Hematopoietic multipotent progenitor cell treated with erythropoietin and hydrocortisone succinate and interleukin-3 and kit ligand, for 15 days (in vitro differentiated cells): ENCODE measurements at places on chromosomes 12 and 14.

GRCh38 chr12:8968761-8969160, 19.3 kb upstream of the M6PR start:
- no peak for DNase-seq

GRCh38 chr14:88258021-88258420, 65.0 kb downstream of the KCNK10 start:
- no peak for DNase-seq

DNA sequence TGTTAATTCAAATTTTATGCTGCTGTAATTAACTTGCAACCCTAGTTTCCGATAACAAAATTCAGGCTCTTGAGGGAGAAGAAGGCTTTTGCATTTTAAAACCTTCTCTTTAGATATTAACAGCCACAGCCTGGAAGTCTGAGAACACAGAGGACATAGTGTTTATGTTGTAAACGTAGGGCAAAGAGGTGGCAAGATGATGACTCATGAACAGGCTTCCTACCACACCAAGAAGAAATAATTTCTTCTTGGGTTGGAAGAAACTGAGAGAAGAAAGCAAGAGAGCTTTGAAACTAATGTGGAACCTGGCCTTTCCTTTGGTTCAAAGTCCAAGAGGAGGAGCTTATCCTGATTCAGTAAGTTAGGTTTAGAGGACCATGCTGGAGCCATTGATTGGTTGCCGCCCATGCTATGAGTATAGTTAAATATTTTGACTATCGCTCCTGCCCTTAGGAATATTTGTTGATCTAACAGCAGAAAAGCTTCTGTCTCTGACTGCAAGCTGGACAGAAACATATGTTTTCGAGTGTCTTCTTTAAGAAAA, 31.8 kb downstream of the CCDC198 start:
- no peak for DNase-seq

GRCh38 chr14:66131111-66131510, 355.1 kb upstream of the CCDC196 start:
- no peak for DNase-seq

DNA sequence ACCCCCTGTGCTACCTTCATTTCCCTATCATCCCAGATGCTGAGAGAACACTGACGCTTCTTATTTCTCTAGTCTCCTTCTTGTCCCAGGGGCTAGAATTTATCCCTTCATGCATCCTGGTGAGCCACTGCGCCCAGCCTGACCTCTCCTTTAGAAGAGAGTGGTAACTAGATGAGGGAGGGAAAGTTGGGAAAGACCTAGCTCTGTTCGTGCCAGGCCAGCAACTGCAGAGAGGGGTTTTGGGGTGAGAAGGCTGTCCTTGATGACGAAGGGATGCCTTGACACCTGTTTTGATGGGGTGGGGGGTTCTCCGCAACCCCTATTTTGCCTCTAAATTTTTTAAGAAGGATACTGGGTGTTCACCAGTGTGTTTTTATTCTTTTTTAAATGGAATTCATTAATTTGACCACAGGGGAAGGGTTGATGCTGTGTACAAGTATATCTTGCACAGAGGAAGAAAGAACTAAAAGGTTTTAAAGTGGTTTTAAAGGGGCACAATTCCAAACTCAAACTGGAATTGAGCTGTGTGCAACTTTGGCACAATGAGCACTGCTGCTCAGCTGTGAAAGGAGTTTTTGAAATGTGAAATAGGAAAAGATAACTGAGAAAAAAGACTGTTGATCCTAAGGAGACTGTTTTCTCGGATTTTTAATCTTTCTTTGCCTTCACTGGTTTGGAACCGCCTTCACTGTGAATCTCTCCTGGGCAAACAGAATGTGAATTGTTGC, 7.0 kb upstream of the MMP19 start:
- no peak for DNase-seq
